ENCODE measurements at places on chromosomes 2 and 18.

DNA sequence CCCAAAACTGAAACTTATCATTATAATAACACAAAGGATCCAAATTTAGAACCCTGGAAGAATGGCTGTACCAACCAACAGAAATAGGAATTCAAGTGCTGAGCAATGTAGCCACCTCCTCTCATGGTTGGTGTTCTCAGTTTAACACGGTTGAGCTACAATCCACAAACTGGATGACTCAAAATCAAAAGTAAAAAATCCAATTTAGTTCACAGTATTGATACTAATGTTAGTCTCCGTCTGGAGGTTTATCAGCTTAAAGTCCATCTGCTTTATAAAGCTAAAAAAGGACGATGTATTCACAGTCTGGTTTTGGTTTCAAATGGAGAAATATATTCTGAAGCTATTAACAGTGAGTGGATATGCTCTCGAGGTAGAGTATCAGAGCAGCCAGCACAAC, 40.5 kb downstream of the CNTNAP5 start:
- no peak for DNase-seq

DNA sequence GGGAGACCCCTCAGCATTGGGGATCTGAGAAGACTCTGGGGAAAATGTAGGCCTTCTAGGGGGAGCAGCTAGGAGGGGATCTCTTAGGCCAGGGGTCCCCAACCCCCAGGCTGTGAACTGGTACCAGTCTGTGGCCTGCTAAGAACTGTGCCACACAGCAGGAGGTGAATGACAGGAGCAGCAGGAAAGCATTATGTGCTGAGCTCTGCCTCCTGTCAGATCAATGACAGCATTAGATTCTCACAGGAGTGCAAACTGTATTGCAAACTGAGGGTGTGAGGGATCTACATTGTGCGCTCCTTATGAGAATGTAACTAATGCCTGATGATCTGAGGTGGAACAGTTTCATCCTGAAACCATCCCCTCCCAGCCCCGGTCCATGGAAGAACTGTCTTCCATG, 127.3 kb downstream of the SCG2 start:
- DNase-seq, result no peak

DNA sequence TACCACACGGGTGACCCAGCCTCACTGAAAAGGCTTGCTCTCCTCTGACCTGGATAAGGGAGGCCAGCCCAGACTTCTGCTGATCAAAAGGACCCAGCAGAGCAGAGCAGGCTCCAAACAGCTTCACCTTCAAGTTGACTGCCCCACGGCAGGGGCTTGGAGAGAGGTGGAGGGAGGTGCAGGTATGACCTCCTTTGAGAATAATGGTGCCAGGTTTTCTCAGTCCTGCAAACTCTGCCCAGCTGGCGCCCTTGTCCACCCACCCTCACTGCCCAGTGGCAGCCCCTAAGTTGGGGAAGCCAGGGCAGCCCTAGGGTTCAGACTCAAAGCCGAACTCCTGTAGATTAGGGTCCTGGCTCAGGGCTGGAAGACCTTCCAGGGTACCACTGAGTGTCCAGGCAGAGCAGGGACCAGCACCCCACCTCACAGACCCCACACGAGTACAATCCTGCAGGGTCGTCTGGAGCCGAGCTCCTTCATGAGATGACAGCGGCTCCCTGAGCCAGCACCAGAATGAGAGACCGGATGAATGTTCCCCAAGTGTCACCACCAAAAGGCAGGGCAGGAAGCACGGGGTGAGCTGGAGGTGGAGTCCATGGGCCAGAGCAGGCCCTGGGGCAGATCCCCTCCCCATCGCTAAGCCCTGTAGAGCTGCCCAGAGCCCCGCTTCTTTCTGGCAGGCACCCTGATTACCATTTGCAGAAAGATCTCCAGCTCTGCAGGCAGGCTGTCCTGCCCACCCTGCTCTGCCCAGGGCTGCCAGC, 3.6 kb upstream of the GPC1 start:
- DNase-seq, result no peak

GRCh38 chr2:6067806-6068205, 375.6 kb downstream of the SOX11 start:
- no peak for DNase-seq

DNA sequence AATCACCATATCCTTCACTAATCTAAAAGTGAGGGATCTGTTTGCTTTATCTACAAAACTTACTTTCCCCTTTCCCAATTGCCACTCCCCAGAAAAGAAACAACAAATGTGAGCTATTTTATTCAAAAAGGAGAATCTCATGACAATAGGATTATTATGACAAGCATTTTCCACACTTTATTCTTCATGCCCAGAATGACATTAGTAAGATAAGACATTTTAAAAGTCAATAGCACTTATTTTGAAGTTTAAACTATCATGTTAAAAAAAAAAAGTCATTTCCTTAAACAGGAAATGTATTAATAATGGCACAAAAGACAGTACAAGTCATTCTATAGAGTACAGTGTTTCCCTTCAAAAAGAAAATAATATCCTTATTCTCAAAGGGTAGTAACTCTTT, 58.8 kb upstream of the HNRNPA3 start:
- DNase-seq, result no peak

- no peak for DNase-seq
Observed at GRCh38 chr2:29295845-29296244, 180.6 kb downstream of the CLIP4 start.

DNA sequence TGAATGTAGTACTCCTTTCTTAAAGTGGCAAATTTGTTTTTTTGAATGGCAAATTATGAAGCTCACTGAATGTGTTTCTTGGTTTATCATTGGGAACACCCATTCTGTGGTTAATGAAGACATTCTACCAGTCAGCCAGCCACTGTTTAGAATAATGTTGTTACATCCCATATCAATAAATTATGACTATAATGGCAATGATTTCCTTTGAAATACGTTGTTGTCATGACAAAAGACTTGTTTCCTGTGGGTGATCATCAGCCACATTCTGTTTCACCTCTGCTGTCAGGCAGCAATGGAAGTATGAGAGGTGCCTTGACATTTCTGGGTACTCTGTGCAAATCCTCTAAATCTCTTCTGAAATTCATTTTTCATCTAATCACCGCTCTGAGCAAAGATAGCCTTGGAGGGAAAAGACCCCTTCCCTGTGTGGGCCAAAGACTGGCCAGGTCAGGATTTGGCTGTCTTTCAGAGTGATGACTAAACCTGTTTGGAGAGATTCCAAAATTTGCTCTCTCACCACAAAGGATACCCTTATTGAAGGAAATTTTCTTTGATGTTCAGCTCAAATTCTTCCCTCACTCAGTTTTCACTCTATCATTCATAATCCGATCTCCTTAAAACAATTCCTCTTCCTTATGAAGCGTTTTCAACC, 869.2 kb downstream of the BCL11A start:
- DNase-seq, result no peak

GRCh38 chr2:23381084-23381483, 3.9 kb upstream of the KLHL29 start:
- no peak for DNase-seq

- DNase-seq, result no peak
Observed at GRCh38 chr2:121473512-121473911, 57.2 kb upstream of the RNU4ATAC start.

DNA sequence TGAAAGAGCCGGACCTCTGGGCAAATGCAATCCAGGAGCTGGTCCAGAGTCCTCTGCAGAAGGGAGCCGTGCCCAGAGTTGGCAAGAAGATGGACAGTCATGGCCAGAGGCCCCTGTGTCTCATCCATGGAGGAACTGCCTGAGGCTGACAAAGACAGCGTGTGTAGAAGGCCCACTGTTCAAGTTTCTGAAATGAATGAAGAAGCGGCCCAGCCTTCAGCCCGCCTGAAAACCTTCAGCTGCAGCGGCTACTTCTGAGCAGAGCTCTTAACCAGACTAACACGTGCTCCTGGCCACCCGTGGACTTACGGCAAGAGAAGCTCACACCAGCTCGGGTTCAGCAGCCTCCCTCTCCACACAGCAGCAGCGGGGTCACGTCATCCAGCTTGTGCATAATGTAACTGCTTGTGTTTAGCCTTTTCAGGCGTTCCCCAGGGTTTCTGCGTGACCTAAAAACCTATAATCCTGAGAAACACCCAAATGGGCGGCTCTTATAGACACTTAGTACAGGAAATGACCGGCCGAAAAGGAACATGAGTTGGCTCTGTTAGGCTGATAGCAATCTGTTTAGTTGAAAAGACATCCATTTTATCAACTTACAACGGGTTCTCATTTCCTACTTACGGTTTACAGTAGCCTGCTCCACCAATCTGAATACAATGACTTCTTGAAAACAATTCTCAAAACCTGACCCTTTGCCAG, at the start of gene FAM124B:
TSS of gene FAM124B (minus strand) at position 467 of the 702 bp plus-strand sequence. CDS start at position 128, 339 bp downstream.
- no peak for DNase-seq

Measured in NCI-H1048 (cell line).